ENCODE measurements at places on chromosomes 1 and 21.

DNA sequence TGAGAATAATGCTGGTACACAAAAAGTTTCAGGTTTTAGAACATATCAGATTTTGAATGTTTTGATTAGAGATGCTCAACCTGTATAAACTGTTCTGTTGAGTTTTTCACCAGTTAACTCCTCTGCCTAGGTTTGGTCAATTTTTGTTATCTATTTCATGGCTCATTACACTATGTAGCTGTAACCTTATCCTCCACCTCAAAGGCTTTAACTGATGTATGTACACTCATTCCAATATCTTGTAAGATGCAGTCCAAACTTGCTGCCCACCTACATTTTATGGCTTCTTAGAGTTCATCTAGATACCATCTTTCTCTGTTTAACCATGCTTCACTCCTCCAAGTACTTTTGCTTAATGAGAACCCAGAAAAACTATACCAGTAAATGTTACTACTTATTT is 107.8 kb downstream of the EIF4G3 start:
- DNase-seq, result no peak

GRCh38 chr1:184504040-184504954 is 117.5 kb downstream of the C1orf21 start:
- peak; percentile 11 for DNase-seq

DNA sequence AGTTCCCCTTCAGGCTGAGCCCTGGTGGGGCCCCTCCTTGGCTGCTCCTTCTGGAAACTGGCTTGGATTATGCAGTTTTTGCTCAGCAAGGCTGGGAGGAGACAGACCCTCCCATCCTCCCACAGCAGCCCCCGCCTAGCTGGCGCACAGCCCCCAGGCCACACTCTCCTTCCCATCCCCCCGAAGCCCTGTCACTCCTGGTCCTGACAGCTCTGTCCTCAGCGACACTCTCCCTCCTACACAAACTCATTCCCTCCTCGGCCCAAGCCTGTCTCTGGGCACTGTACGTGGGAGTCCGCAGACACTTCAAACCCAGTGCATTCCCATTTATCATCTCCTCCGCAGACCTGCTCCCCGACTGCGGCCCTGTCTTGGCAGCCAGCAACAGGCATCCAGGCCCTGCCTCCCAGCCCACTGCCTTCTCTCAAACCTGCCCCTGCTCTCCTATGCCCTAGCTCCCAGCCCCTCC is 25.0 kb upstream of the EPHB2 start:
- no peak for DNase-seq

DNA sequence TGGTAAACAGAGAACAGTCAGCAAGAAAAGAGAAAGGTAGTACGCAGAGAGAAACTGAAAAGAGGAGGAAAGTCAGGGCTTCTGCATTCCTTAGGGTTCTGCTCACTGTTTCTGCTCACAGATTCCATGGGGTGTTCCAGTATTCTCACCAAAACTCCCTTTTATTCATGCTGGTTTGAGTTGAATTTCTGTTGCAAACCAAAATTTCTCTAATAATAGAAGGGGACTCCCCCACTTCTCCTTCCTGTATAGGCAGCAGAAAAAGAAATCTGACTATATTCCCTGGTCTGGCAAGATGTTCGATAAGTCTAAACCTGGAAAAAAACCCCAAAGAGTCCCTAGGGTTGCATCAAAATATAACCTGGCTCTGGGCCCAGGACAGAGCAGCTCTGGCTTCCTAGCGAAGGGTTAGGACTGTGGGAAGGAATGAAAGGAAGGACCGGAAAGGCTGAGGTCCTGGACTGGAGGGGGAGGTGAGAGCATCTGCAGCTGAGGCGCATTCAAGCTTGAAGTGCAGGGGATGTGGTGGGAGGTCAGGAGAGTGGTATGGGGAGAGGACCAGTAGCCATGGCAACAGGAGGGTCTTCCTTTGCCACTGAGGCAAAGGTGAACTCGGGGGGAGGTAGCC is 18.8 kb upstream of the RGS16 start:
- no peak for DNase-seq

GRCh38 chr1:179007233-179007632 is 18.5 kb upstream of the FAM20B start:
- no peak for DNase-seq

GRCh38 chr1:67285780-67286488 is 21.7 kb upstream of the IL12RB2 start:
- DNase-seq, result no peak

- peak; percentile 50 for DNase-seq
Observed at GRCh38 chr1:162878000-162878596, 17.1 kb upstream of the CCDC190 start.

DNA sequence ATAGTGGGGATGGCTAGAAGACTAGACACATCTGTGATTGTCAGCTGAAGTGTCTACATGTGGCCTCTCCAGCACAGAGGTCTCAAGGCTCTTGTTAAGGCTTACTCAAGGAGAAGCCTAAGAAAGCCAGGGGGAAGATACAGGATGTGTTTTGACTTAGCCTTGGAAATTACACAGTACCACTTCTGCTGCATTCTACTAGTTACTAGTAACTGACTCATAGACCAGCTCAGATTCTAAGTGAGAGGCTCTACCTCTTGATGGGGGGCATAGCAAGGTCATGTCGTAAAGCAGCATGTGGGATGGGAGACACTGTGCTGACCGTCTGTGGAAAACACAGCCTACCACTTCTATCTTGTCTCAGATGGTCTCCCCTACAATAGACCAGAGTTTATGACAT is 99.5 kb downstream of the UBE2U start:
- DNase-seq, result no peak

DNA sequence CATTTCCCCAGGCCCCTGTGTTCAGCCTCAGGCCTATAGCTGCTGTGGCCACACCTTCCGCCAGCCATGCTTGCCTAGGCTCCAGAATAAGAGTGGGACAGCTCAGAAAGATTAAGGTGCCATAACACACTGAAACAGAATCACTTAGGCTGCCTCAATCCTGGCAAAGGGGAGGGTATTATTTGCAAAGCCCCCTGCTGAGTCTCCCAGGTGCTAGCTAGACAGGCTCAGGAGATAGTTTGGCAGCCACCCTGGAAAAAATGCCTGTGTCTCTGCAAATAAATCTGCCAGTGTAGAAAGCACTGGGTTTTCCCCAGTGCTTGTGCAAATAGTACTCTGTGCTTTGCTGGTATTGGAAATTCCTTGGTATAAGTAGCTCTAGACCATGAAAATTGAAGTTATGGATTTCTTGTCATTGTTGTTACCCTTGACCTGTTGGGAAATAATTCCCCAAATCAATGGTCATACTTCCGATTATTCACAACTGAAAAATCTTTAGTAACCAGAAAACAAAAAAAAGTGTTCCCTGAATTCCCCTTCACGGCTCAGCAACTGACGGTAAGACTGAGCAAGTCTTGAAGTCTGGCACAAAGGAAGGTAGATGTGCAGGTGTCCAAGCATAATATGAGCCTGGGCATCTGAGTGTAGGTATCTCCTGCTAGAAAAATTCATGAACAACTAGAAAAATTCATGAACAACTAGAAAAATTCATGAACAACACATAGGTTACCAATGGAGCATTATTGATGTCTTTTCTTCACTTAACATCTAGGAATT is 56.9 kb downstream of the PROX1 start:
- DNase-seq, result peak; percentile 62

GRCh38 chr21:45859762-45860357 is 121.7 kb upstream of the COL6A1 start:
- no peak for DNase-seq

- DNase-seq, result no peak
Observed at GRCh38 chr21:31351438-31351837, 7.4 kb upstream of the TIAM1 start.

- no peak for DNase-seq
Observed at GRCh38 chr1:54265126-54265525, 65.2 kb downstream of the MRPL37 start.

GRCh38 chr1:173195596-173196088 is 11.5 kb downstream of the TNFSF4 start:
- DNase-seq, result no peak

DNA sequence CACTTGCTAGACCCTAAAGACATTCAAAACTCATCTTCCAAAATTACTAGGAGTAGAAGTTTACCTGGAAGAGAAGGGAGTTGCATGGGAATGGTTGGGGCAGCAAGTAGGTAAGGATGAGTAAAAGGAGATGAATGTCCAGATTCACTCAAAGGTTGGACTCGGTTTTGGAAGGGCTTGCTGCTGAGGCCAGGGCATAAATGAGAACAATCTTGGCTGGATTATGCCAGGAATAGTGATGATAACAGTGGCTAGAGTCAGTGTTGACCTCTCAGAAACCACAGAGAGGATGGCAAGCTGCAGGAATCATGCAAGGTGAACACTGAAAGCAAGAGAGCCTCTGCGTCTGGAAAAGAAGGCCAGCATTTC is 43.4 kb downstream of the C8A start:
- DNase-seq, result no peak

DNA sequence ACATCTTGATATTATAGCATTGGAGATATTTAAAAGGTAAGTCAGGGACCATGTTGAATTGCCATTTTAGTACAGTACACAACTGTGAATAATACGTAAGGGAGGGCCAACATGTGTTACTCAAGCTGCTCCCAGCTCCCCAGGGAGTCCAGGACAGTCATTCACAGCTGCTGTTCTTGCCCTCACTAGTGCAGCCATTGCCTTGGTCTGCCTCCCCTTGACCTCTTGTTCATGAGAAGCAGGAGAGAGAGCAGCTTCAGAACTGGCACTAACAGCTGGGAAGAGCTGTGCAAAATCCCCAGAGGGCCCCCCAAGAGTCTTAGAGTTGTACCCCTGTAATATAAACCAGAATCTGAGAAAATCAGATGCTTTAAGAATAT is 16.4 kb downstream of the TCEANC2 start:
- DNase-seq, result peak; percentile 54

GRCh38 chr1:213714645-213715044 is 273.1 kb upstream of the PROX1 start:
- DNase-seq, result peak; percentile 34

DNA sequence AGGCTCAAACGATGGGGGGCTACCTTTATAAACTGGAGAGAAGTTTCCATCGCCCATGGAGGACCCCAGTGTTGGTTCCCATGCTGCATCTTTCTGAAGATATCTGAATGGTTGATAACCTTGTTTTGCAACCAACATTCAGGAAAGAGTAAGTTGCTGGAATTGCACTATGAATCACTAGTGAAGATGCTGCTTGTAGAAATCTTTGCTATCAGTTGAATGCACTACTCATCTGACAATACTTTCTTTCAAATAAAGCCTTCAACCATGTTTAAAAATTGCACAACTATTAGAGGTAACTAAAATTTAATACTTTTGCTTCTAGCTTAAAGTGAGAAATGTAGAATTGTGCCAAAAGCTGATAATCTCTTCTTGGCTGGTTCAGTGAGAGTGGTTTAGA is 86.8 kb upstream of the HIVEP3 start:
- no peak for DNase-seq

- no peak for DNase-seq
Observed at GRCh38 chr1:171643156-171643555, 9.3 kb downstream of the MYOC start.

- no peak for DNase-seq
Observed at GRCh38 chr1:167693425-167694045, 28.2 kb upstream of the MPZL1 start.

DNA sequence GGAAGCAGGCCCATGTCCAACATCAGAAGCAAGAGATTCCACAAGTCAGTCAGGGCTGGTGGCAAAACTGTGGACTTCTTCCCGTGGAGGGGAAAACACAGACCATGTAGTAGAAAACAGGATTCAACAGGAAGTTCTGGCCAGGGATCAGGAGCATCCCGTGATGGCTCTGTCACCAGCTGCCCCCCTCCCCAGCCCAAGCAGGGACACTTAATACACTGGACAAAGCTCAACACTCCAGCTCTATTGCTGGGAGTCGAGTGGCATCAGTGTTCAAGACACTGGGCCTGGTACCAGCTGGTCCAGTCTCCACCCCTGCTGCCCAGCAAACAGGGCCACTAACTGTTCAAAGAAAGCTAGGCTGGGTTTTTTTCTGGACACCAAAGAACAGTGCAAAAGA is 3.7 kb downstream of the SLC45A3 start:
- DNase-seq, result no peak

- DNase-seq, result no peak
Observed at GRCh38 chr1:226985839-226986463, 45.9 kb downstream of the COQ8A start.

- DNase-seq, result no peak
Observed at GRCh38 chr21:45460611-45461368, 55.8 kb downstream of the COL18A1 start.

- peak; percentile 46 for DNase-seq
Observed at GRCh38 chr1:11320153-11320936, 47.3 kb downstream of the UBIAD1 start.

GRCh38 chr1:182192215-182192614 is 130.7 kb upstream of the ZNF648 start:
- no peak for DNase-seq

- no peak for DNase-seq
Observed at GRCh38 chr1:236149003-236149595, 6.8 kb downstream of the GPR137B start.

GRCh38 chr1:33494929-33495328 is 22.5 kb downstream of the ZSCAN20 start:
- DNase-seq, result no peak

DNA sequence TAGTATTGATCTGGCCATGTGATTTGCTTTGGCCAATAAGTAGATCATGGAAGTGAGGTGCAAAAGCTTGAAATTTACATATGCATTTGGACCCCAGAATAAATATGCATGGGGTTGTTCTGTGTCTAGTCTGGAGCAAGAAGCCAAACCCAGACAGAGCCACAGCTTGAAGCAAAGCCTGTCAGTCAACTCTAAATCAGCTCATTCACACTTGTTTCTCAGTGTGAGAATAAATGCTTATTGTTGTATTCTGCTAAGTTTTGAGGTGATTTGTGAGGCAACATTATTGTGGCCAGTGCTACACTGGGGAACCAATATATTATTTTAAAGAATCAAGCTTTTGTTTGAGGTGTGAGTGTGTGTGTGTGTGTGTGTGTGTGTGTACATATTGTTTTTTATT is 12.2 kb upstream of the PGLYRP3 start:
- DNase-seq, result no peak

GRCh38 chr1:14788080-14788479 is 189.6 kb downstream of the KAZN start:
- no peak for DNase-seq

DNA sequence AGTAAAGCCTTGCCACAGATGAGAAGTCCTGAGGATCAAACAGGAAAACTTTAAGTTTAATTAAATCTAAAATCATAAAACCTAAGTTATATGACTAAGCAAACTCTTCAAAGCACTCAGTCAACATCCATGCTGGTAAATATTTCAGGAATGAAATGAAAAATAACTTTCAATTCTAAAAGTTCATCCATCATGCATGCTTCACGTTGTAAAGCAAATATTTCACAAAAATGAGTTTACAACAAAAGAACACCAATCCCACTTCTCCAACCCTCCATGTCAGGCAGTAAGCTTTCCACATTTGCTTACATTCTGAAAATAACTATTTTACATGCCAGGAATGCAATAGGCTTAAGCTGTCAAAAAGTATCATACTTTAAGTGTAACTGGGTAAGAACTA is 16.8 kb downstream of the APP start:
- DNase-seq, result no peak

DNA sequence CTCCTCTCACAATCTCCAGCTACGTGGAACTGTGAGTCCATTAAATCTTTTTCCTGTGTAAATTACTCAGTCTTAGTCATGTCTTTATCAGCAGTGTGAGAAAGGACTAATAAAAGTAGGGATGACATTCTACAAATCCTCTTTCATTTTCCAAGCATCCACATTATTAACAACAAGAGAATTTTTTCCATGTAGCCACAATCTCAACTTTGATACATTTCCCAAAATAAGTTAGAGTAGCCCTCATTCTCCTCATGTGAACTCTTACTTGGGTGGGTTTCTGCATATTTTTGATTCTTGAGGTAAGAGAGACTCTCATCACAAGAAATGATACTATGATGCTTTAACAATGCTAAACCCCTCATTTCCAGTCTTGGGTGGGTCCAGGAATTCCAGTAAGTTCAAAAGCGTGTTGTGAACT is 52.8 kb downstream of the TNFSF18 start:
- no peak for DNase-seq
